ENCODE measurements at places on chromosomes 11 and 22.
A peak's percentile ranks its signal among the peaks of the same experiment; 100 is the strongest.

GRCh38 chr11:78147807-78148206 is 8.4 kb upstream of the ALG8 start:
- no peak for DNase-seq

DNA sequence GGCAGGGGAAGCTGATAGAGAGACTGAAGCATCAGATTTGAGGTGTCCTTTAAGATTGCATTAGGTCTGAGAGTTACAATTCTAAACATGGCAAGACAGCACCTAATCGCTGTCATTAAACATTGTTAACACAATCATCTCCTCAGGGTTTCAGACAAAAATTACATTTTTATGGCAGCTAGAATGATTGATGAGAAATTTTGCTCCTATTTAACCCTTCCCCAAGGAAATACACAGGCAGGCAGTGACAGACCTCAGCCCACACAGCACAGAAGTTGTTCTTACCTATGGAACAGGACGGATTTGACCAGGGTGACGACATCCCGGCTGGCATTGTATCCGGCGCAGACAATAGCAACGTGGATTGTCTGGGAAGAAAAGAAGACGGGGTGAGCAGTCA is 294.3 kb downstream of the LARGE1 start:
- DNase-seq = no peak

DNA sequence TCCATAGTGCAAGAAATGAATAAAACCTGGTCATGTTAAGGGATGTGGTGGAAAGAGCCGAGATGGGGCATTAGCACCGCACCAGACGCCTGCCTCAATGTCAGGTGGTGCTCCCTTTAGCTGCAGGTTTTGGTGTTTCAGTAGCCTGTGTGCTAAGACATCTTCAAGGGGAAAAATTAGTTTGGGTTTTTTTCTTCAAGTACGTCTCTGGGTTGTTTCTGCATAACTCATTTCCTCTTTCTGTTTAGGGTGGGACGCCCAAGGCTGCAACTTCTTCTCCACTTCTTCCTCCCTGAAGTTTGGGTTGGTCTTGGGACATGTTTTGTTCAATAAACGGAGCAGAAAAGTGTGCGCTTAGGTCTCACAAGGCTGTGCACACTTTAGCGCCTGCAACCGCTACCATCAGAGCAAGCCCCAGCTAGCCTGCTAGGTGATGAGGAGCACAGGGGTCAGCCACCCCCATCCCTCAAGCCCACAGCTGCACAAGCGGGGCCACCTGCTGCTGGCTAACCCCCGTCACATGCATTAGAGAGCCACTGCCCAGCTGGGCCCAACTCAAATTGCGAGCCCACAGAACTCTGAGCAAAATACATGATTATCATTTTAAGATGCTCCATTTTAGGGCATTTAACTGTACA is 1495.7 kb downstream of the TBC1D22A start:
- no peak for DNase-seq

GRCh38 chr11:103798446-103798845 is 238.0 kb upstream of the DDI1 start:
- no peak for DNase-seq

- no peak for DNase-seq
Observed at GRCh38 chr11:18369398-18369797, 25.0 kb upstream of the LDHA start.

DNA sequence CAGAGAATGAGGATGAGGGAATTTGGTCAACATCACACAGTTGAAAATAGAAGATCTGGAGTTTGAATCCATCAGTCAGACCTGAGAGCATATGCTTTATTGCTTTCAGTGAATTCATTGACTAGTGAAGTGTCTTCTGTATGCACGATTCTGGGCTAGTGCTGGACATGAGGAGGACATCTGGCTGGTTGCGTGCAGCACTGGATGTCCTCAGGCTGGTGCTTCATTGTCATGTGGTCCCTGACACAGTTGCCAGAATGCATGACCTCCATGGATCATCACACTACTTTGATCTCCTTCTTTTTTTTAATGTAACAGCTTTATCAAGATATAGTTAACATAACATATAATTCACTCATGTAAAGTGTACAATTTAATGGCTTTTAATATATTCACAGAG is 44.5 kb upstream of the MMP7 start:
- DNase-seq = no peak

DNA sequence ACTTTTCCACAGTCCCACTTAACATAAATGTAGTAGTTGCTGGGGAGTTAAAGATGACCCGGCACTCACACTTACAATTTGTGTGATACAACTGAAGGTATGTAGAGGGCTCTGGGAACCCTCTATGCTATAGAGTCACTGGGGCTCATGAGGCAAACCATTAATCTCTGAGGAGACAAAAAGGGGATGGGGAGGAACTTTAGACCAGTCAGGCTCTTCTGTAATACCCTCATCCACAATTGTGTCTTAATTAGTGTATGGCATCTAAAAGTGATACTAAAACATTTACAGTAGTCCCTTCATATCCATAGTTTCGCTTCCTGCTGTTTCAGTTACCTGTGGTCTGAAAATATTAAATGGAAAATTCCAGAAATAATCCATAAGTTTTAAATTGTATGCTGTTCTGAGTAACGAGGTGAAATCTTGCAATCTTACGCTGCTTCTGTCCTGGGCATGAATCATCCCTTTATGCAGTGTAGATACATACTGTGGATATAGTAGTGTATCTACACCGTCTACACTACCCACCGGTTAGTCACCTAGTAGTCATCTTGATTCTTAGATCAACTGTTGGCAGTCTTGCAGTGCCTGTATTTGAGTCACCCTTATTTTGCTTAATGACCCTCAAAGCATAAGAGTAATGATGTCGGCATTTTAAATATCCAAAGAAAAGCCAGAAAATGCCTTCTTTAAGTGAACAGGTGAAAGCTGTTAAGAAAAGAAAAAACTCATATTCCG is 12.2 kb downstream of the CBL start:
- DNase-seq = peak; percentile 97

DNA sequence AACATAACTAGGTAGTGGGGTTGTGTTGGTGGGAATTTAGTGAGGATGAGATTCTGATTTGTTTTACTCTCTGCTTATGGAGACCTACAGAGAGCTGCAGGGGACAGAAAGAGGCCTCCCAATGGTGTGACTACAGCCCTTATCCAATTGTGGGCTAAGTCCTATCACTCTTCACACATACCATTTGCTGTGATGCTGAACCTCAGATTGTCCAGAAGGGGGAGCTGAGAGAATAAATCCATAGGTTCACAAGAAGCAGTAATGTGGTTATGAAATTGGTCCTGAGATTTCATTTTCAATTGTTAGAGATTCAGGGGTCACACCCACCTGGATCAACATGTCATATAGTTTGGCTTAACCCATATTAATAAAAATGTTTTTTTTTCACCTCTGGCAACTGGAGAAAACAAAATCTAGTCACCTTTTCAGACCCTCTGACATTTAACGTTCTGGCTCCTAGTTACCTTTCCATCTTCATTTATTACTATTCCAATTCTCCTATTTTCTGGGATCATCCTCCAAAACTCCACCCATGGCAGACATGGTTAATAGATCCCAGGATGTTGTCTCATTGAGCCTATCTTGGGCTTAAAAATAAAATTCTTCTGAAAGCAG is 53.3 kb upstream of the PTPN5 start:
- DNase-seq = peak; percentile 56

DNA sequence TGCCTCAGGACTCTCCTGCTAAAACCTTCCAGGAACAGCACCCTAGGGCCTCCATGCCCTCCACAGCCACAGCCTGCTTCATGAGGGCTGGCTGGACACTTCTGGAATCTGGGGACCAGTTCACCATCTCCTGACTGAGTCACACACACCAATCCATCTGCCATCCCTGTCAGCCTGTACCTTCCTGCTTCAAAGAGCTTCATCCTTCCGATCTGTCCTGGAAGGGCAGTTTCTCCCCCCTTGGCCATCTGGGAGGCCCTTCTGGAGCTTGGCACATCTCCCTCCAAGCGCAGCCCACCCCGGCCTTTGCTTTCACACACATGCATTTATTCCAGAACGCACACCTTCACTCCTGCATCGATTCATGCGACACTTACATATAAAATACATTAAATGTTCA is 13.0 kb downstream of the APBB1 start:
- DNase-seq = no peak

- no peak for DNase-seq
Observed at GRCh38 chr11:125329786-125330185, 165.2 kb downstream of the PKNOX2 start.

DNA sequence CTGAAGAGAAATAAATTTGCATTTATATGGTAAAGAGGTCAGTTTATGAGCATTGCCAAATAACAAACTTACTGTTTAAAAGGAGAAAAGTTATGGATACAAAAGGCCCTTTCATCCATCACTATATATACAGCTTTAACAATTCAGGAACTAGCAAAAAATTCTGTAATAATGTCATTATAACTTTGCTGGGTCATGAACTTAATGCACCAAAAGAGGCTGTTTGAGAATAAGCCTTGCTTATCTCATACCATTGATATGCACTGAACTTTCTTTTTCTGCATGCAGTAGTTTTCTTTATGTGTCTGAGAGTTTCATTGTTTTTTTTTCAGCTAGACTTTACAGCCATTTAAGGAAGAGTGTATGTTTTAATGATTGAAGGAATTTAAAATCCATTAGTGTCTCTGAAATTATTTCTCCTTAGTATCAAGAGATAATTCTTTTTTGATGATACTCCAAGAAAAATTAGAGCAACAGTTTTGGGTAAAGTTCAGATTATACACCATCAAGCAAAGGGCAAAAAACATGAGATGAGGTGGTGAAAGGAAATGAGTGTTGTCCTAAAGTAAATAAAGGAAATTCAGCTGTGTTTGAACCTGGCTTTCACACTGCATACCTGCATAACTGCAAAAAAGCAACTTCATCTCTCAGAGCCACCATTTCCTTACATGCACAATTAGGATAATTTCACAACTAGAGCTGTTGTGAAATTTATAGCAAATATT is 188.2 kb upstream of the ANO3 start:
- DNase-seq = peak; percentile 0

DNA sequence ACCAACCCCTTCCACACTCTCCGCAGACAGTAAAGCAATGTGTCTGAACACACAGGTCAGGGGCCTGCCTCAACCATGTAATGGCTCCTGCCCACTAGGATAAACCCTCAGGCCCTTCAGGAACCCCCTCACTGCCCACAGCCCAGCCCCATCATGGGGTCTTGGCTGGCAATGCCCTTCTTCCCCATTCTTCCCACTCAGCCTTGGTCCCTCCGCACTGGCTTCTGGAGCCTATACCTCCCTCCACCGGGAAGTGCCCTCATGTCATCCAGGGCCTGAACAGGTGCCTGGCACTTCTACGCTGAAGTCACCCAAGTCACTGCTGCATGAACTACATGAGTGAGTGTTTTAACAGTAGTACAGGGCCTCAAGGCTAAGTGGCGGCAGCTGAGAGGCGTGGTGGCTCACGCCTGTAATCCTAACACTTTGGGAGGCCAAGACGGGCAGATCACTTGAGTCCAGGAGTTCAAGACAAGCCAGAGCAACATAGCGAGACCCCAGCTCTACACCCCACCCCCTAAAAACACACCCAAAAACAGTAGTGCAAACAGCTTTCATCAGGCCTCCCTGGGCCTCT is 74.8 kb upstream of the PITPNB start:
- no peak for DNase-seq

DNA sequence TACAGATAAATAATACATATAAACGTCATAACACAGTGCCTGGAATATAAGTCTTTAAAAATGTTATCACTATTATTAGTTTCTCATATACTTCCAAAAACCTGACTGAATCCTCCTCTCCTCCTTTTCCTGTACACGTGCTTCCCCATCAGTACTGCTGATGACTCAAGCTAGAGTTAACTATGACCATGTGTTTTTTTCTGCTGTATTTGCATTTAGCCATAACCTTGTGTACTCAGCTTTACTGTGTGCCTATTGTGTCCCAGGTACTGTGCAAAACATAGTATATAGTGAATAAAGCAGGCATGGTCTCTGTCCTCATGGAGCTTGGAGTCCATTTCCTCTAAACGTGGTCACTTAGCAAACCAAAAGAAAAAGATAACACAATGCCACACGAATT is 56.5 kb upstream of the ARHGAP32 start:
- DNase-seq = peak; percentile 76

DNA sequence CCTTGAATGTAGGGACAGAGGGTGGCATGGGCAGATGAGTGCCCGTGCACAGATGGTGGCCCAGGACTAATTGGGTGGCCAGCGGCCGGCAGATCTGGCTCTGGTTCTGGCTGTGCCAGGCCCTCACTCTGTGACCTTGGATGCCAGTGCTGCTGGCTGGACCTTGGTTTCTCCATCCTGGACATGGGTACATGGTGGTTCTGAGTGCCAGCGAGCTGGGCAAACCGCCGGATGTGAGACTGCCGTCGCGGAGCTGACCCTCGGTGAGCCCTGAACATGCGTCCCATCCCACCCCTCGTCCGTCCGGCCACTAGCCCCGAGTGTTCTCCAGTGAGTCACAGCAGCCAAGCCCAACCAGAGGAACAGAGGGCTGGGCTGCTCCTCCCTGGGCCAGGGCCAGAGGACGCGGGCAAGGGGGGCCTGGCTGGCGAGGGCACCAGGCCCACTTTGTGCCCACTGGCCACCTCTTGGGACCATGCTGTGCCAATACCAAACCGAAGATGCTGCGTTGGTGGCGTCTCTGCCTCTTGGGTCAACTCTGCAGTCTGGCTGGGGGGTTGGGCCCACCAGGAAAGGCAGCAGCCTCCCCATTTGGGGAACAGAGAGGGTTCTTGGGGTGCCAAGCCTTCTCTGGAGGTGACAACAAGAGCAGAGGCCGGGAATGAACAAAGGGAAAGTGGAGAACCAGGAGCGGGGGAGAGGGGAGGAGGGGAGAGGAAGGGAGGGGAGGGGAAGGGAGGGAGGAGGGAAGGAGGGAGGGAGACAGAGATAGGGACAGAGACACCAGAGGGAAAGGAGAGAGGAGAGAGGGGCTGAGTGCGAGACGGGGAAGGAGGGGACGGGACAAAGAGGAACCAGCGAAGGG is 10.7 kb downstream of the LSP1 start:
- peak; percentile 91 for DNase-seq

DNA sequence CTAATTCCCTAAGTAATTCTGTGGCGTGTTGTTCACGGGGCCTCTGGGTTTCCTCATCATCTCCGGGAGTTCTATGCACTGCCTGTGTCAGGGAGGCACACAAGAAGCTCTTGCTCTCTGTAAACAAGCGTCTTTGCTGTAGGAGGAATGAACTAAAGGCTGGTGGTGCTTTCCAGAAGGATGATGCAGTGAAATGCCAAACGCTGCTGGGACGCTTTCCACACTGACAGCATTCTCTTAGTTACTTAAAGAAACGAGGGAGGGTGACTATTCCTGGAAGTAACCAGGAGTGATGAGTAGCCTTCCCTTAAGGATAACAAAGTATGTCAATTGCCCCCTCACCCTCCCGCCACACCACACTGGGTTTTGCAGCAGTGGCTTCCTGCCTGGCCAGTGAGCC is 38.5 kb upstream of the NUP50 start:
- peak; percentile 50 for DNase-seq

- DNase-seq = no peak
Observed at GRCh38 chr11:119378851-119379465, 2.5 kb downstream of the USP2 start.

GRCh38 chr22:38788021-38788816 is 5.7 kb downstream of the DNAL4 start:
- peak; percentile 95 for DNase-seq

GRCh38 chr11:33664827-33665226 is 35.8 kb downstream of the C11orf91 start:
- no peak for DNase-seq
